Esophagus squamous epithelium (tissue), 5 donors: ENCODE measurements at places on chromosomes 5 and 9.

DNA sequence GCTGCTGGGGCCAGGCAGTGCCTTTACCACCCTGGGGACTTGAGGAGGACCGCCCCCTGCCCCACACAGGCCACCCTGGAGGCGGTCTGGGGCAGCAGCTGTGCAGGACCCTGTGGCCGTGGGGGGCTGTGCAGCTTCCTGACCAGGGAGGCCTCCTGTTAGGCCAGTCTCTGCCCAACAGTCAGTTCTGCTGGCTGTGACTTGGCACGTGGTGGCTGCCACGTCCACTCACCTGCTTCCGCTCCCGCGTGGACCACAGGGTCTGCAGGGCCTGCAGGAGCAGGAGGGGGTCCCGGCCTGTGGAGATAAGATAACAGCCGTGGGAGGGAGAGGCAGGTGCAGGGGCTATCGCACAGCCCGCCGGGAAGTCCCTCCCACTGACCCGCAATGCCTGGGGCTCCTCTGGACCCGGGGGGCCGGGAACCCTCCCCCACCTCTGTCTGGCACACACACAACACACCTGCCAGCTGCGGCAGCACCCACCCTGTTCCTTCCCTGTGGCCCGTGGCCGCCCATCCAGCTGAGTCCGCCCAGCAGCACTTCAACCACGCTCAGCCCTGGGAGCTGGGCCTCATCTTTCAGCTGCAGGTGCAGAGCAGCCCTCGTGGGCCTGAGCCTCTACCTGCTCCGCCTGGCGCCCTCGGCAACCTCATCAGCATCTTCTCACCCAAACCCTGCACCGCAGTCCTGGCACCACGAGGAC is 39.7 kb downstream of the EXD3 start:
- no peak for DNase-seq

- no peak for DNase-seq
Measured at GRCh38 chr5:173793648-173794548, 94.3 kb upstream of the CPEB4 start.

GRCh38 chr5:166595274-166595951 is 1696.0 kb upstream of the WWC1 start:
- DNase-seq, result no peak

DNA sequence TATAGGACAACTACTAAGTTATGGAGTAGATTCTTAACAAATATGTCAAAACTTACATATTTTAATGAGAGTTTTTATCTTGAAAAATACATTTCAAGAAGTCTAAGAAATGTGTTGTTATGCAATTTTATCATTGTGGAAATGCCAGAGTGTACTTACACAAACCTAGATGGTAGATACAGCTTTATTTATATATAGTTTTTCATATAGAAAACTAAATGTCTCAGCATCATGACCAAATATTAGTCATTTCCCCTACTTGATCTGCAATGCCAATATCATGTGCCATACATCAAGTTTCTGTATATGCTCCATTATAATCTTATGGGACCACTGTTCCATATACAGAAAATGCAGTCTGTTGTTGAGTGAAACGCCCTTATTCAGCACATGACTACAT is 28.7 kb downstream of the CAST start:
- no peak for DNase-seq

DNA sequence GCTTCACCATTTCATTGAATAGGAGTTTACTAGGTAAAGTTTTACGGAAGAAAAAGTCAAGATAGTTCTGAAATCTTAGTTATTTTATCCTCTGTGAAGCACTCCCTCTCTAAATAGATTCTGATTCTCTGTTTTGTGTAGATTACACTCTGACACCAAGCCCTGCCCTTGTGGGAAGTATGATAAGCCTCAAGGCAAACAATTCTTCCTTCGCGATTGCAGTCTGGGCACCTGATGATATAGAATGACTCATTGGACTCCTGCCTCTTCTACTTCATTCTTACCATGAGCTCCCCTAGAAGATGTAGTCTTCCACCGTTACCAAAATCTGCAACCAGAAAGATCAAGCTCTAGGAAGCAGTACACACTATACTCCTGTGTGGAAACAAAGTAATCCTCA is 626.9 kb upstream of the PTGER4 start:
- no peak for DNase-seq

GRCh38 chr9:38181232-38181631 is 112.2 kb upstream of the SHB start:
- no peak for DNase-seq

- no peak for DNase-seq
Measured at GRCh38 chr9:9792144-9792857, 820.5 kb downstream of the PTPRD start.

DNA sequence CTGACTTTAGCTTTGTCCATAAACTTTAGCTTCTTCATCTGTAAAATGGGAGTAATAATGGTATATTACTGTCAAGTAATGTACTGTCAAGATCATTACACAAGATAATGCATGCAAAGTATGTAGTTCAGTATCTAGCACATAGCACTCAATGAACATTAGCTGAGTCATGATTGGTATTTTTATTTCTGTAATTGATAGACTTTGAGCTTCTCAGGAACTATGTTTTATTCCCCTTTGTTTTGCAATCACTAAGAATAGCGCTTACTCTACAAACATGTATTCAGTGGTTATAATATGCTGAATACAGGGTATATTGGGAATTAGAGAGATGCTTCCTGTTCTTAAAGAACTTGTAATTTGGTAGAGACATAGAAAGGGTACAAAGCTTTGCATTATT is 142.3 kb upstream of the KLF9 start:
- DNase-seq, result no peak

DNA sequence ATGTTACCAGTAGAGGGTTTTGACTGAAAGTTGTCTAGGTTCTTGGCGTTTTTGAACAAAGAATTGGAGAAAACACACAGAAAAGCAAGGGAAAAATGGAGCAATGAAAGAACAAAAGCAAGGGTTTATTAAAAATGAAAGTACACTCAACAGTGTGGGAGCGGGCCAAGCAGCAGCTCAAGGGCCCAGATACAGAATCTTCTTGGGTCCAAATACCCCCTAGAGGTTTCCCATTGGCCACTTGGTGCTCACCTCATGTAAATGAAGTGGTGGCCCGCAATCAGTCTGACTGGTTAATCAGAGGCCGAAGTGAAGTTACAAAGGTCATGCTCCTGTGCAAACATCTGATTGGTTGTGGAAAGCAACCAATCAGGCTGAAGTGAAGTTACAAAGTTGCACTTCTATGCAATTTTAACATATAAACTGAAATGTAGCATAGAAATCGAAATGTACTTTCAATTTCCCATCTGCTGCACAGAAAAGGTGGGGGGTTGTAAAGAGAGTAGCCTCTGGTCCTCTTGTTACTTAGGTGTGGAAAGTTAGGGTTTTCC is 1.9 kb upstream of the GM2A start:
- DNase-seq, result no peak

DNA sequence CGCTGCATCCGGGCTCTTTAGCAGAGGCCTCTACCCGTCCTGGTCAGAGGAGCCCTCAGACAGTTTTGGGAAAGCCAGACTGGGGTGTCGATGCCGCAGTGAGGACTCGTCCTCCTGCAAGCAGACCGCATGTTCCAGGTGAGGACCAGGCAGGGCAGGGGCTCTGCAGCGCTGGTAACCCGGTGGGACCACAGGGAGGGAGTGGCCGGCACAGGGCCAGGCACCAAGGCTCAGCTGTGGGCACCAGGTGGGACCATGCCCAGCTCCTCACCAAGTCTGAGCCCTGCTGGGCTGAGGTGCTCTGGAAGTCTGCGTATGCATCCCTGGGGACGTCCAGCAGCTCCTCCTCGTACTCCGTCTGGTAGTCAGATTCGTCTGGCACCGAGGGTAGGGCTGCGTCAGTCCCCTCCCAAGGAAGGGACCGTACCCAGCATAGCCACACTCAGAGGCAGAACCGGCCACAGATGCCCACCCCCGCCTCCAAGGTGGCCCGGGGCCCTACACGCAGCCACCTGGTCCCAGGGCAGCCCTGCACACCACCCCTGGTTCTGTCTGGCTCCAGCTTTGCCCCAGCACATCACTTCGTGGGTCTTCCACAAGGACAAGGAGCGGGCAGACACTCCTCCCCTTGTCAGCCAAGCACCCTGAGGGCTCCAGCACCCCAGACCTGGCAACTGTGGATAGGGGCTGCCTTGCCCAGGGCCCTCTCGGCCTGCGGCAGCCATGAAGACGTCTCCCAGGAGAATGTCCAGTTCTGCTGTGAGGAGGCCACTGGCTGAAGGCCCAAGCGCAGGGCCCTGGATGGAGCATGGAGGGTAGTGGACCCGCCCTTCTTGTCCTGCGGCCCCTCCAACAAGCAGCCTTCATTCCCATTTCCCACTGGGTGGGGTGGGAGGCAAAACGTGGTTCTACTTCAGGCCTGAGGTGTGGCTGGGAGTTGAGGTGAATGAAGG is 1.5 kb upstream of the NSMF start:
- no peak for DNase-seq

DNA sequence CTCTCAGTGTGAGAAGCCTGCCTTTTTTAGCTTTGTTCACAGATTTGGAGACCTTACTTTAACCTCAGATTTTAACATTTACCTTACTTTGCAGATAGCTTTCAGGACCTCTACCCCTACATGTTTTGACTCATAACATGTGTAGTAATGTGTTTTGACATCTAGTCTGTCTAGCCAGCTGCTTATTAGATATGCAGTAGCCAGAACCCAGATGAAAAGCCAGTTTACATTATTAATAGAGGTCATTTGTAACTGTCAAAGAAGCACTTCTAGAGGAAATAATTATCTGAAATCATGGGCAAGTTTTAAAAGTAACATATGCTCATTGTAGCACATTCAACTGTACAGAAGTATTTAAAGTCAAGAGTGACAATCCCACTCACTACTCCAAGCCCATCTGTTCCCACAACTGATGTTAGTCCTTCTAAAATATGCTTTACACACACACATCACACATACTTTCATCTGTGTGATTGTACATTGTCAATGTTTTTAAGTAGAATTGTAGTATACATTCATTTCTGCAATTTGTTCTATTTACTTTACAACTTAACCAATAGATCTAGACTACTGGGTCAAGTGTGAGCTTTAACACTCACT is 71.8 kb upstream of the NIPAL4 start:
- no peak for DNase-seq

DNA sequence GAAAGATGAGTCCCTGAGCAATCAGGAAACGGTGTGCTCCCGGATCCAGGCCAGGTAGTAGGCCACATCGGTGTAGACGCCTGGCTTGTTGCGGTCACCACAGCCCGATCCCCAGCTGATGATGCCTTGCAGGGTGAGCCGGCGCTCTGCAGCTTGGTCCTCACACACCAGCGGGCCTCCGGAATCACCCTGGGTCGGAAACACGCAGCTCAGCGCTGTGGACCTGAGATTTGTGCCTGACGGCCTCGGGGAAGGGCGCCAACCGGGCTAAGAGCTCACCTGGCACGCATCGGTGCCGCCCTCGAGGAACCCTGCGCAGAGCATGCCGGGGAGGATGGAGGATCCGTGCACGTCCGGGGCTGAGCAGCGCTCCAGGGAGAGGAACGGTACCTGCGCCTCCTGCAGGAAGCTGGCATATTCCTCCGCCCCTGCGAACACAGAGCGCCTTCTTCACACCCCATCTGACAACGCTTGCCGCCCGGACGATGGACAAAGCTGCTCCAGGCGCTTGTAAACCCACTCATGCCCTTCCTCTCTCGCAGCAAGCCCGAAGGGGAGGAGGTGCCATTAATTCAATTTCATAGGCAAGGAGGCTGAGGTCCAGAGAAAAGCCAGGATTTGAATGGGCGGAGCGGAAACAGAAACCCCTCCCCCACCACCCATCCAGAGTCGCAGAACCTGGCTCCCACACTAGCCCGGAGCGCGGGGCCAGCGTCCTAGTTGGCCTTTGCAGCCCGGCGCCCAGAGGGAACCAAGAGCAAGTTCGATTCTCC is 2.0 kb upstream of the PFN3 start:
- DNase-seq, result no peak

GRCh38 chr5:164934561-164934960 is 1429.1 kb downstream of the MAT2B start:
- no peak for DNase-seq

DNA sequence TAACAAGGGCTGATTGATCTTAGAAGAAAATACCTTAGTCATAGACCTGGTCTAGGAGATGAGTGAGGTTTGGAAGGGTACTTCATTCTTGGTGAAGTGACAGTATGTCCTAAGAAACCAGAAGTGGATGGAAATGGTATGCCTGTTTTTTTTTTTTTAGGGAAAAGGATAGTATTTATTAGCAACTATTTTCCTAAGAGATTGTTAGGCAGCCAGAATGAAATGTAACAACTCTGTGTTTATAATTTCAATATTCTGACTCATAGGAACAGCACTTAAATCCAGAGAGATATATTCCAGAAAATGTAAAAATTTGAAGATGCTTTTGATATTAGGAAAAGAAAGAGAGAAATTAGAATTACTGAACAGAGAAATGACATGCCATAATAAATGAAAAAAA is 21.2 kb upstream of the ARL14EPL start:
- no peak for DNase-seq

- no peak for DNase-seq
Measured at GRCh38 chr5:98474782-98475181, 298.7 kb upstream of the RGMB start.

DNA sequence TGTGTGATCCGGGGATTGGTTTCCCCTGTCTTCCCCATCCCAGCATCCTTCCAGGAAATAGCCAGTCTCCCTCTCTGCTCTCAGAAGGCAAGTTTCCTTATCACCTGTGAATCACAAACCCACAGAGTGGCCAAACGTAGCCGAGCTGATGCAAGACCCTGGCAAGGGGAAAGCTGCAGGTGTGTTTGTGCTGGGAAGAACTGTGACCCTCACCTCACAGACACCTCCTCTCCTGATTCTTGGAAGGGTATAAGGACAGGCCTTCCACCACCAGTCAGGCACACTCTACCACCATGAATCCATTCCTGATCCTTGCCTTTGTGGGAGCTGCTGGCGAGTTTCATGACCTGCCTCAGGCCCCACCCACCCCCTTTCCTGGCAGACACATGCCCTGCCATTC is at the start of gene PRSS3:
PRSS3 (plus strand) TSS at position 281 of the 400 bp plus-strand sequence; CDS start at position 294, 13 bp downstream.
- DNase-seq, result no peak

DNA sequence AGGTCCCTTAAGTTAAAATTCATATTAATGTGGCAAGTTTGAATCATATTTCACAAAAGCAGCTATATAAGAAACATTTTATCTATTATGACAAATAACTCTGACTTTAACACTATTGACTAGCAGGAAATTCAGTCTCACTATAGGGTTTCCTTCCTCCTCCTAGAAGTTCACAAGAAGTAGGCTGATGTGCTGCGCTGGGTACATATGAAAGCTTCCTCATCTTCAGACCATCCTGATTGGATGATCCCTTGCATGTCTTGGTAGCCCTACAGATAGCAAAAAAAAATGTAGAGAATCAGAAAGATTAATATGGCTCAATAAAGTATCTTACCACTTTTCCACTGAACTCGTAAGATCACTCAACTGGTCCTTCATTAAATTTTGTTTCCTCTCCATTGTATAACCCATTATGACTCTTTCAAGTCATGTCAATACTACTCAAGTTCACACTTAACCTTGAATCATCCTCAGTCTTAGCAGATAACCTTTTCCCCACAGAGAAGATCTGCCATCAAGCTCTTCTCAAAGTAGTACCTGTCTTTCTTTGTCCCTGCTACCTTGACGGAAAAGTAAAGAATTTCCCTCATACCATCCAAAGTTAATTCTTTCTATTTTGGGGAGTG is 11.5 kb upstream of the PSIP1 start:
- no peak for DNase-seq
